Activated naive CD4-positive, alpha-beta T cell (primary cell): ENCODE measurements at places on chromosomes 2 and 18.

- no peak for DNase-seq
Measured at GRCh38 chr2:36360063-36360462, 4.5 kb downstream of the CRIM1 start.

DNA sequence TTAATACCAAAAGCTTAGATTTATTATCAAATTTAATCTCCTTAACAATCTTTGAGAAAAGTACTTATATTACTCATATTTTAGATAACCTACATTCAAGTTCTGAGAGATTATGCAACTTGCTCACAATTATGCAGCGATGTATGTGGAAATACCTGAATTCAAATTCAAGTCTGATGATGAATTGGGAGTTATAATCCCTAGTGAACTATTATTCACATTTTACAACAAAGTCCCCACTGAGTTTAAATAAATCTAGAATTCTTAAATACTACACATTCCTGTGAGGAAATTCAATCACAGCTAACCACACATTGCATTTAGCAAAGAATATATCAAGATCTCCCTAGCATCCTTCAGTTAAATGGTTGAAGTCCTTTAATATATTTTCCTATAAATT lies 278.4 kb downstream of the NOL4 start:
- no peak for DNase-seq

GRCh38 chr18:42437646-42438045 lies 482.6 kb downstream of the PIK3C3 start:
- DNase-seq: no peak

DNA sequence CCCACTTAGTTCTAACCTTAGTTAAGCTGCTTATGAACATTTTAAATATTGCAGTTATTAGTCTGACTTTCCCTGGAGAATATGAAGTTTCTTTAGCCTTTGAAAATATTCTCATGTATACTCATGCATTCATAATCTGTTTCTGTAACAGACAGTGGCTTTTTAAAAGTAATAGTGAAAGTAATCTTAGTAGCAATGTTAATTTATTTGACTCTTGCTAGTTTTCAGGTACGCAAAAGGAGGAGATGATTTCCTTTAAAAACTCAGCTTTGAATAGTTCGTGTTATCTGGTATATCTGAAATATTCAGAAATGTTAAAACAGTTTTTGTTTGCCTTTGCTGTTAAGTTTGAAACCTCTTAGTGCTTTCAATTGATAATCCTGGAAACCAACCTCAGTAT lies 3.8 kb downstream of the ANKRD12 start:
- no peak for DNase-seq

DNA sequence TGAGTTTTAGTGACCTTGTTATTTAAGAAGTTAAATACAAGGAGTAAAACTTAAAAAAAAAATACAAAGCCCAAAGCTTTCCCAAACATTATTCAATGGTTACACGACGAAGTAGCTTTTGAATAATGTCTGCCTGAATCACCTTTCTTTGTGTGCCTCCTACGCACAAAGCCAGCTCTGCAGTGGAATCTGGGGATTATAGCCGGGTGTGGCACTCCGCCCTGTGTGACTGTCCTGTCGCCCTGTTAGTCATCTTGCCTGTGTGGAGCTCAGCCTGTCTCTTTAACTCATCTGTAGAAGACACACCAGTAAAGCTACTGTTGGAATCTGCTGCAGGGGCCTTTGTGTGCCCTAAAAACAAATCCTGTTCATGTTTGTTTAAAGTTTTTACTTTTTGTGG lies 79.4 kb upstream of the TCF7L1 start:
- no peak for DNase-seq

DNA sequence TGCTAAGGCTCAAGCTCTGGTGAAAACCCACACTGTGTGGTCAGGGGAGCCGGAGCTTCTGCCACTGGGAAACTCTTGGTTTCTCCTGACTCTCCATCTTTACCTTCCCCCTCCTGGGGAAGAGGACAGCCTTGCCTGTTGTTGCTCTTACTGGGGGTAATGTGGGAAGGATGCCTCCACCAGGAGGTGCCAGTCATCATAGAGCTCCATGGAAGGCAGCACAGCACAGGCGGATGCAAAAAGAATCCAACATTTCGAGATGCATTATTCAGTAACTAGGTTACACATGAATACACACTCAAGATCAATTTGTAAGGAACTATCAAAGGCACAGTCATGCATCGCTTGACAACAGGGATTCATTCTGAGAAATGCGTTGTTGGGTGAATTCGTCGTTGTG lies 322.6 kb downstream of the AFF3 start:
- no peak for DNase-seq

GRCh38 chr2:237896507-237896892 lies 37.1 kb downstream of the RAMP1 start:
- DNase-seq: no peak

DNA sequence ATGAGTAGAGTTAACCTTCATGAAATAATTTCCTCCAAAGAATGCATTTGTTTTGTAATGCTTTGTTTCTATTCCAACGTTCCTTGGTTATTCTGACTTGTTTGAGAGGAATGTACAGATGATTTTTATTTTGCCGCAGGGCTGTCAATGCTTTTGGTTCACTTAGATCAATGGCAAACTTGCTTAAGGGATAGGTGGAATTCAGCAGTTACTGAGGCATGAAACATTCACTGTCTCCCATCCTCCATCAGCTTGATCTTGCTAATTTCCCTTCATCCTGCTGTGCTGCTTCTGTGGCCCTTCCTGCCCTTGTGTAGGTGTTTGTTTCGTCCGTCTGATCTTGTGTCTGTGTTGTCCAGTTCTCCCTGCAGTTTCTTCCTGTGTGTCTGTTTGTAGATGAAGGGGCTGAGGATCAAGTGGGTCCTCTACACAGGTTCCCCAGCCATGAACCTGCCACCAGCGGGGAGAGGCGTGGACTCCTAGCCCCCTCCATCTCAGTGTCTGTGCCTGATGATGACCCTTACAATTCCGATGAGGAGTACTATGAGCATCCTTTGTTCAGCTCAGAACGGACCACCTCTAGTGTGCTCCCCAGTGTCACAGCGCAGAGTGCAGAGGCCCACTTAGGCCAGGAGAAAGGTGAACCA lies 84.2 kb upstream of the UNC80 start:
- no peak for DNase-seq

DNA sequence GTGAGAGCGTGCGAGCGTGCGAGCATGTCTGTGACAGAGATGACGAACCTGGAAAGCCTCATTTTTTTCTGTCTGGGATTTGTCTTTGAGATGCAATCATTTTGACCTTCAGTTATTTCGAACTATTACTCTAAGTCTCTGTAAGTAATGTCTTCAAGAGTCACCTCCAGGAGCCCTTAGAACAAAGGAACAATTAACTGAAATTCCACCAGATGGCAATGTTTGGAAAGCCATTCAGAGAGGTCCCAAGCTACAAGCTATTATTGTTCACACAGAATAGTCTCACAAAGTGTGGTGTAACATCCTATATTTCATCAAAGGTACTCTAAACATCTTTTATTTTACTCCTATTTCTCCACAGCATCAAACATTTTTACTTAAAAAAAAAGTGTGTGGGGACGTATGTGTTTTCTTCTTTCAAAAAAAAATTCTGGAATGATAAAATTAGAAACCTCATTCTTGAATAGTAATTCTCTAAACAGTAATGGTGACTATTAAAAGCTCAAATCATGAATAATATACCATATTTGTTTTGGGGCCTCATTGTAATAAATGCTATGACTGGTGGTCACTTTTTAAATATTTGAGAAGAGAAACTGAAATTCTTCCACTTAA lies 35.1 kb upstream of the MAPRE2 start:
- DNase-seq: no peak

DNA sequence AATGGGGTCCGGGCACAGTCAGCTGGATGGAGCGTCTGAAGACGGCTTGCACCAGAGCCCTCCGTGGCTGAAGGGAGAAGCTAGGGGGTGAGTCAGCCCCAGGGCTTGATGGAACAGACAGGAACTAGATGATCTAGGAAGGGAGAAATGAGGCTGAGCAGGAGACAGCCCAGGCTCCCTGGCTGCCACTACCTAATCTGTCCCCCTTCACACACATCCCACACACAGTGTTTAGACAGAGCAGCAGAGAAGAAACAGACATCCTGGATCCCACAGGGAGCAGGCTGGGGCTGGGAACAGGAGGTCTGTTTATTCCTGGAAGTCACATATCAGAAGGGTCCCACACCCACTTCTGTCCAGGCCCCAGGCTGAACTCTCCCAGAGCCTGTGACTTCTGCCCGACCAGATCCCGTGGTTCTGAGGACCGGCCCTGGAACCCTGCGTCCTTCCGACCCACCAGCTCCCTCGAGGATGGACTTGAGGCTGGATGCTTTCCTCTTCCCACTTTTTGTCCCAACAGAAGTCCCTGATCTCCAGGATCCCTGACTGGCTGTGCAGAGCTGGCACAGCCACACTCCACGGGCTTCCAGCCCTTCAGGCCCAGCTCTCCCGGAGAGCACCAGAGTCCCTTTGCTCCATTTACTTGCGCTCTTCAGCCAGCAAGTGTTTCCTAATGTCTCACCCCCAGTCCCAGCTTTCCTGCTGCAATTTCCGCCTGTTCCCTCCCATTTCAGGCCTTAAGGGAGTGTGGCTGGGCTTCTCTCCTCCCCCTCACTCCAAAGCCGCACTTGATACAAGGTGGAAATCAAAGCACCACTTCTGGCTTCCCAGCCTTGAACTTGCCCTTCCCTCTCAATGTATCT lies 1.5 kb upstream of the GPBAR1 start:
- DNase-seq: no peak

GRCh38 chr18:74613381-74613780 lies 15.7 kb downstream of the ZNF407 start:
- no peak for DNase-seq

- DNase-seq: no peak
Measured at GRCh38 chr2:229153267-229153666, 117.8 kb downstream of the PID1 start.

DNA sequence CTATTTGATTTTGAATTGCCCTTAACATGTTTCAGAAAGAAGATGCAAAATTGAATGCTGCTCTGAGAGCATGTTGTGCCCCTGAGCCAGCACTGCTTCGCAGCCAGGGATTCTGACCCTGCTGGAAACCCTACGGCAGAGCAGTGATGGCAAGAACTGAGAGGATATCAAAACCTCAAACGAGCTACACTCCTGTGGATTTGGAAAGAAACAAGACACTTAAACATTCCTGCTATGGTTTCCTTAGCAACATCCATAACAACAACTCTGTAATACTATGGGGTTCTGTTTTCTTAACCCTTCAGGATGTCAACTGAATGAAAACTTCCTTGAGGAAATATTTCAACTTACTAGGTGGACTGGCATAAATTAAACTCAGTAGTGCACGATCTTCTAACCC lies 649.1 kb downstream of the NYAP2 start:
- DNase-seq: no peak

DNA sequence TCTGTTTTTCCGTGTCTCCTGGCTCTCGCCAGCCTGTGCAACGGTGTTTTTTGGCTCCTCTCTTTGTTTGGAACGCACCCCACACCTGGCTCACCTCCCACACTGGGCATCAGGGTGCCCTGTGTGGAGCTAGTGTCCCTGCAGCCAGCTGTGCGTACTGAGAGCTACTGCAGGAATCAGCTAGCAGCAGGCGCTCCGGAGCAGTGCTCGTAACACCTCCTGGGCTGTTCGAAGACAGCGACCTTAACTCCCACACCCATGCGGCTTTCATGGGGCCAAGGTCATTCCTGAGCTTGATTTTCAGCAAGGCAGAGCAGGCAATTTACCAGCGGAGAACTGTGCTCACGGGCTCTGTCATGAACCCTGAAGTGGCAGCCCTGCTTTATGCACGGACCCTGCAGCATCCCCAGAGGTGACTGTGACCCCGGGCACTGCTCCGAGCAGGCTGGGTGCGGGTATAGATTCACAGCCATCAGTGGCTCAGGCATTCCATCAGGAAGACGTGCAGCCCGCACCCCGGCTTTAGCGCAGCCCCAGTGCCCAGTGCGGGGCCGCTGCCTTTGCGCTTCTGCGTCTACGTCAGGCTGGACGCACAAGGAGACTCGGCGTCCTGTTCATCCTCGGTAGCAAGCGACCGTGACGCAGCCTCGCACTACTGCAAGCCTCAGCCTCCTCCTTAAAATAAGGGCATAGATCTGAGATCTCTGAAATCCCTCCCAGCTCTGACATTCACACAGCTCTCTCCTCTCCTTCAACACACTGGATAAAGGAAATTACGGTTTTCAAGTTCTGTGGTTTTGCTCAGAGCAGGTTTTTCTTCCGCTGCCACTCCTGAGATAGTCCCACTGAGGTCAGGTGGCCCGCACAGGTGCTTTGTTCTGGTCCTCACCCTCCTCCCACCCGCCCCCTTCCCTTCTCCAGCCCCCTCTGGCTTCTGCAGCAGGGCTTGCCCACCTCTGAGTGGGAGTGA lies 58.2 kb downstream of the ADI1 start:
- DNase-seq: no peak

GRCh38 chr2:187920511-187920910 lies 366.3 kb upstream of the TFPI start:
- DNase-seq: no peak

DNA sequence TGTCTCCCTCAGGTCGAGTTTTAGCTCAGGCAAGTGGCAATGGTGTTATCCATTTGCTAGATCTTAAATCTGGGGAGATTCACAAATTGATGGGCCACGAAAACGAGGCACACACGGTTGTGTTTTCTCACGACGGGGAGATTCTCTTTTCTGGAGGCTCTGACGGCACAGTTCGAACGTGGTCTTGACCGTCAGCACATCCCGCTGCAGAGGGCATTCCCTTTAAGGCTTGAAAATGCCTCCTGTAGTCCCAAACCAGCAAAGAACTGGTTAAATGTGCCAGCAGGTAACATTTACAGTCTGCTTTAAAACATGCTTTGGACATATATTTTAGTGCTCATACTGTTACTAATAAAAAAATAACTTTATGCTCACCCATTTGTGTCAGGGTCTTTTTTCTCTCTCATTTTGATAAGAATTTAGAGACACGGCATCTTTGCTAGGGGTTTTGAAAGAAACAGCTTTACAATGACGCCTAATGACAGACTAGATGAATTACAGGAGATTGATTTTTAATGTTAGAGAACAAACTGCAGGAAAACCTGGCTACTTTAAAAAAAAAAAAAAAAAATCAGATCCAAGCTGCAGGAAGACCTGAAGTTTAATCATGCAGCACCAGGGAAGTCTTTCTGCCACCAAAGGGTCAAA lies 602 bp upstream of the VWC2L start:
- no peak for DNase-seq

DNA sequence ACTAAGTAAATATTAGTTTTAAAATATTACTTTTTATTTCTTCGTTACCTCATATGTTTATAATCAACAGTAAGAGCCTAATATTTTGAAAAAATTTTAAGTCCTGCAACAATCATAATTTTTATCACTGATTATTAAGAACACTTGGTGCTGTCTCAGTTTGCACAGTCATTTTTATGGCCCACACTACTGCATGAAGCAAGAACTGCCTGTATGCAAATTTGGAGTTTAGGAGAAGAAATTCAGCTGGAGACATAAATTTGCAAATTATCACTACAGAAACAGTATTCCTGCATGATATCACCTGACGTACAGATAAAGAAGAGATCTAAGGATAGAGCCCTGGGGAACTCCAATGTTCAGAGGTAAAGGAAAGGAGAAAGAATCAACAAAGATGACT lies 144.1 kb upstream of the RBBP8 start:
- no peak for DNase-seq

GRCh38 chr2:158546412-158547144 lies 89.8 kb downstream of the PKP4 start:
- no peak for DNase-seq
